ENCODE measurements at places on chromosomes 2 and 18.

GRCh38 chr2:9811679-9812511 lies 31.4 kb upstream of the TAF1B start:
- no peak for DNase-seq

- no peak for DNase-seq
Measured at GRCh38 chr2:30613001-30613400, 166.0 kb downstream of the LCLAT1 start.

DNA sequence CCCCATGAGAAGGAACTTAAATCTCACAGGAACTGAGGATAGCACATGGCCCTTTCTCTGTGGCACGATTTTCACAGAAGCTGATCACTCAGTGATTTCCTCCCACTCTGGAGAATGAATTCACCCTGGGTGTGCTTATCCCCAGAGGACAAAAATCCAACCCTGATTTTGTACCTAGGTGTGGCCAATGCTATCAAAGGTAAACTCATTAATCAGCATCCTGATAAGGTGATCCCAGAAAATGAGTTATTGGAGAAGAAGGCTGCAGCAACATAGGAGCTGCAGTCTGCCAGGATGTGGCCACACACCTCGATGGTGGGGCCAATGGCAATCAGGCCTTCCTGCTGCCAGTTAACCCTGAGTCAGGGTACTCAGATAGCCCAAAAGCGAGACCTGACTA lies 8.2 kb upstream of the SULT1C2 start:
- DNase-seq = no peak

GRCh38 chr2:214410918-214411554 lies at the start of gene VWC2L:
Gene VWC2L (plus strand): TSS chr2:214411054. CDS start chr2:214414194, 3,140 bp downstream.
- peak; percentile 39 for DNase-seq

GRCh38 chr2:8133363-8133762 lies 548.5 kb upstream of the ID2 start:
- DNase-seq = no peak

- peak; percentile 32 for DNase-seq
Measured at GRCh38 chr2:69616755-69617154, 26.8 kb downstream of the AAK1 start.

- no peak for DNase-seq
Measured at GRCh38 chr2:204022550-204022949, 86.0 kb downstream of the ICOS start.

- DNase-seq = no peak
Measured at GRCh38 chr2:38185012-38185491, 109.1 kb upstream of the CYP1B1 start.

GRCh38 chr2:115303-115702 lies 69.0 kb upstream of the FAM110C start:
- no peak for DNase-seq

DNA sequence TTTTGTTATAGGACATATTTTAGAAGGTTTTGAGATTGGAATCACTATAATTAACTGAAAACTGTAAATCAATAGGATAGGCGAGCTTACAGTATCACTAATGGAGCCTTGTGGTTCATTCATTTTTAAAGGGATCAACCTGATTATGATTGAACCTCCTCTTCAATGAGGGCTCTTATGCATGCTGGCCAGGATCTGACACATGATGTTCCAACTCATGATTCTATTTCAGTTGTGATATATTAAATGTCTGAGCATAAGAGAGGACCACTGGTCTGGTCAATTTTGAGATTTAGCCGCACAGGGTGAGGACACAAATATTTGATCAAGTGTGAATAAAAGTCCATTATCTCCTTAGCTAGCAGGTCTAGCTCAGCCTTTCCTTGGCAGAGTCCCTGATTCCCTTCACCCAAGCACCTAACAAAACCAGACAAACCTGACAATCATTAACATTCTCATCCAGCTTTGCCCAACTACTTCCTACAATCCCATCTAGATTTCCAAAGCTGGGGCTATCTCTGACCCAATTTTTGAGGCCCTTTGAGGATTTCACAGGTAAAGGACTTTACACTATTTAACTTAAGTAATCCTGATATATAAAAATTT lies 6.9 kb upstream of the MAP4K4 start:
- DNase-seq = no peak

- DNase-seq = no peak
Measured at GRCh38 chr18:26642440-26643348, 94.3 kb upstream of the KCTD1 start.

DNA sequence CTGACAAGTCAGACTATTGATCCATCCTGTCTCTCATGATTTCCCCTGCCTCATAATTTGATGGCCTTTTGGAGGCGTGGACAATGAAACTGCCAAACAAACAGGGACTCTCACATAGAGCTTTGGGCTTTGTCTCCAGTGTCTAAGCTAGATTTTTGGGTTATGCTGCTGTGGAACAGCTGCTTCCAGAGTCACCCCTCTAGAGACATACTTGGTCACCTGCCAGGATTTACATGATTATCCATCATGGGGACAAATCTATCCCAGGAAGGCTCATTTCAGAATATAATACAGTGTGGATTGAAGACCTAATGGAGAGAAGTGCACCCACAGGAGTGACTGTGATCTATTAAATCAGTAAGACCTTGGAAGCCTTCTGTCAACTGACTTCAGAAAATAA lies 159.6 kb downstream of the SLC8A1 start:
- no peak for DNase-seq

DNA sequence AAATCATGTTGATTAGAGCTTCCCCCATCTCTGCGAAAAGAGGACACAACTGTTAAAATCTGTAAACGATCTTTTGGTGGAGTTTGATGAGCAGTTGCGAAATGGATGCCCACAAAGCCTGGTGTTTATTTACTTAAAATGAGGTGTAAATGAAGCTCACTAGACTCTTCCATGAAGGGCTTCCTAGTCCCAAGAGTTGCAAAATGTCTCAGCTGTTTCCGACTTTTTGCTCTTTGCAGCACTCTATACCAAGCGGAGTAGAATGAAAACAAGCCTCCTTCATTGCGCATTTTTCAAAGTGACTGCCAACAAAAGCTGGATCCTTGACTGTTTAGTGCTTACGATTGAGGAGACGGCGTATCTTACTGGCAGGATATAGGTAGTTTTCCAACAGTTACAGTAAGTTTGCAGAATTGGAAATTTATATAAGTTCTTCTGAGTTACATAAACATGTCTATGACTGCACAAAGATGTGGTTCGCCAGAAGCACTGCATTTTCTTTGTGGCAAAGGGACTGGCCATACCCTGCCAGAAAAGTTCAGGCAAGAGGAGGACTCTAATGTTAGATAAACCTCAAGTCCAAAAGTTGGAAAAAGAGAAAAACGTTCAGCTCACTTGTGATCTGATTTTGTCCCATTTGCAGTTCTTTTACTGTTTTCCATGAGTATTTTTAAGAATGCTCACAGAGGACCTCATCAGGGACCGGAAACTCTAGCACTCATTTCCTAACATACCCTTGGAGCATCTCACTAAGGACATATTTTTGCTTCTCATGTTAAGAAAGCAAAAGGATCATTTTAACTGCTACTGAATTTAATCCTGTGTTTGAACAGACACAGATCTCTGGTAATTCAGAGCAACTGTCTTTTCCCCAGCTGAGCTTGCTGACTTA lies 42.7 kb downstream of the COLEC12 start:
- DNase-seq = no peak

DNA sequence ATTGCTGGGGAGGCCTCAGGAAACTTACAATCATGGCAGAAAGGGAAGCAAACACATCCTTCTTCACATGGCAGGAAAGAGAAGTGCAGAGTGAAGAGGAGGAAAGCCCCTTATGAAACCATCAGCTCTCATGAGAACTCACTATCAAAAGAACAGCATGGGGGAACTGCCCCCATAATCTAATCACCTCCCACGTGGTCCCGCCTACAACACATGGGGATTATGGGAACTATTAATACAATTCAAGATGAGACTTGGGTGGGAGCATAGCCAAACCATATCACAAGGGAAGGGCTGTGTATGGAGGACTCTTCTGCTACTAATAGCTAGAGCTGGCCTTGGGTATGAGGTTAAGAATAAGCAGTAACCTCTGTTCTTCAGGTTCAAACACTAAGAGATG lies 8.8 kb upstream of the SETBP1 start:
- DNase-seq = no peak

- no peak for DNase-seq
Measured at GRCh38 chr2:112173646-112174319, 35.6 kb downstream of the FBLN7 start.

DNA sequence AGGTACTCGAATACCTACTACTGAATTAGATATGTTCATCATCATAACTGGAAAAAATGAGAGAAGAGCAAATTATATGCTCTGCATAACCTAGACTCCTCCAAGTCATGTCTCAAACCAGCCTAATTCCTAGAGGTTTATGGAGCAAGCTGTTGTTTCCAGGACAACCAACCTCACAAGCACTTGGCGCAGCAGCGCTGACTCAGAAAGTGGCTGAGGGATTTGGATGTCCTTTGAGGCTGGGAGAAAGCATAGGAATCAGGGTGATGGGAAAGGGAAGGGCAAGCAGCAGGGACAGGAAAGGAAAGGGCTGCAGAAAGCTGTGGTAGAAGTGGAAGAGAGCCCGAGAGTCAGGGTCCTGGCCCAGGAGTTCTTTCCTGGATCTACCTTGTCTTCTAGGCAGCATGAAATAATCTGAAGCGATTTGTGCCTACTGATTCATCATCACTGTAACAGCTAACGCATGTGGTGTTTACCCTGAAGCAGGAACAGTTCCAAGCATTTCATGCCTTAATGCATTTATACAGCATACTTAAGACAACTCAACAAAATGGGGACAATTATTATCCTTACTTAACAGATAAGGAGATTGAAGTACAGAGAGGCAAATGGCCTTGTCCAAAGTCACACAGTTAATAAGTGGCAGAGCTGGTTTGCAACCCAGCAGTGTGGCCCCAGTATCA lies 3.7 kb downstream of the PLEK start:
- DNase-seq = no peak

- DNase-seq = peak; percentile 17
Measured at GRCh38 chr2:240739797-240740196, 48.1 kb downstream of the AQP12A start.

DNA sequence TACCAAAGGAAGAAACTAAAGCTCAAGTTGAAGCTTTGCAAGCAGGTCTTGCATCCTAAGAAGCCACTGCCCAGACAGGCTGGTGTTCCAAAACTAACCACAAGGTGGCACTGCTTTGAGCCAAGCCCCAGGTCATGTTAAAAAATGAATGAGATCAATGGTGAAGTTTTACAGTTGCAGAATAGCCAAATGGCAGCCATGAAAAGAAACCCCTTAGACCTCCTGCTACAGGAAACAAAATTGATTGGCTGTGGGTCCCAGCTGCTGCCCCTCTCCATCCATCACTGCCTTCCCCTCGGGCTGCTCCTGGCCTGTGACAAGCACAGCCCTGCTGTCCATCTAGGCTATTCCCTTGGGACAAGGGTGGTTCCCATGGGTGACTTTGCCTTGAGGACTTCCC lies 20.7 kb upstream of the MREG start:
- DNase-seq = peak; percentile 90

DNA sequence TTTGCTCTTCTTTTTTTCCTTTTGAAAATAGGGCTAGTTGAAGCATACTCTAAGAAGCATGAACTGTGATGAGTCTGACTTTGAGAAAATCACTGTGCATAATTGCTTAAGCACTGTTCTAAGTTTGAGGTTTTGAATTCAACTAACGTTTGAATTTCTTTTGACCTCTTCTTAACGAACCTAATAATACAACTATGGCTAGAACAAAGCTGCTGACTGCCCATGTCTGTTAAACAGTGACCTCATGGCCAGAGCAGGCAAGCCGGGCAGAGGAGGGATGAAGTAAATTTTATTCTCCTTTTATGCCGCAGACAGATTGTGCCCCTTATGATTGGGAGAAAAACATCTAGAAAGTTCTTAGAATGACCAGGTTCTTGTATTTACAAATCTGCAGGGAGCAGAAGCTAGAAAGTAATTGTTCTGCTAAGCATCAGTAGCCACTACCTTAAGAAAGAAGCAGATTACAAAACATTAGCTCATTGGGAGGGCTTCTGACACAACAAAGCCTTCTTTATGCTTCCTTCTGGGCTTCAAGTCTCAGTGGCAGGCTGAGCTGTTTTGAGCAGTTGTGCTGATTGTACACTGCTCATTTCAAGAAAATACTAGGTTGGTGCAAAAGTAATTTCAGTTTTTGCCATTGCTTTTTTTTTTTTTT lies 97.8 kb upstream of the RASGRP3 start:
- no peak for DNase-seq

- no peak for DNase-seq
Measured at GRCh38 chr18:75831960-75832359, 404.5 kb upstream of the SMIM21 start.

Measured in stimulated activated CD4-positive, alpha-beta T cell treated with anti-CD3 and anti-CD28 coated beads, Interleukin-2, amount 100 ng/mL, for 24 hours (primary cell).